ENCODE measurements at places on chromosomes 4 and X.

GRCh38 chrX:119429471-119429870, 30.3 kb downstream of the SLC25A43 start:
- no peak overlapping the region for H3K27ac ChIP-seq
- H3K36me3 ChIP-seq, result no peaks in the 10 kb centered on the region
- no peaks in the 10 kb centered on the region for H3K27me3 ChIP-seq
- no peak for DNase-seq
- no peak overlapping the region for H3K4me3 ChIP-seq

- DNase-seq, result no peak
- H3K27ac ChIP-seq, result no peak overlapping the region
Observed at GRCh38 chr4:175450446-175450845, 361.6 kb downstream of the GPM6A start.

DNA sequence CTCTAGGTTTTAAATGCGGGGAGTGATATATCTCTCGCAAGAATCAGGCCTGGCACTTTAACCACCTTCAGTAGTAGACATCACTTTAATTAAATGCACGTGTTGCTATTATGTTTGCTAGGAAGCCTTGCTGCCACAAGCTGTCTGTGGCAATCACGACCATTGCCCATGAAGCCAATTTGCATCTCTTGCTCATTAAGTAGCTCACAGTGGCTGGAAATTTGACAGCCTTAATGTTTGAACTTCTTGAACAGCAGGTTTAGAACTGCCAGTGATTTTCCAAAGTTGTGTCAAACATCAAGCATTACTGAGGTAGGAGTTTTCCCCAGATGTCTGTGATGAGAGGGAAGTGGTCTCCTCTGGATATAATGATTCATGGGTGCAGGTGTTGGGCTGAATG, 642.3 kb upstream of the CPEB2 start:
- H3K4me1 ChIP-seq, result no peaks in the 10 kb centered on the region
- H3K27ac ChIP-seq, result no peak overlapping the region

DNA sequence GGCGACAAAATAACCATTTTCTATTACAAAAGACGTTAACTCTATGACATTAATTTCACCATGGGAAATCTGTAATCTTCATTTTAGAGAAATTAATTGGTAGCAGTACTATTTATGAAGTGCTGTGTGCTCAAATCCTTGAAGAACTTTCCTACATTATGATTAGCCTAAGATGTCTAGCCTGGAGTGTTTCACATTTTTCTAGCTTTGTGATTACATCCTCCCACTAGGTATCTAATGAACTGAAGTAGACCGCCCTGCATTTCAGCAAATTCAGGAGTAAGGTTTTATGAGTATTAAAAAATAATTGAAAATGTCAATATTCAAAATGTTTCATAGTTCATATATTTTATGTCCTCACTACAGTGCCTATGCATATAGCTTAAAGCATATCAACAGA, 713.1 kb downstream of the CCSER1 start:
- H3K27ac ChIP-seq, result no peak overlapping the region
- no peak for DNase-seq
- no peaks in the 10 kb centered on the region for H3K36me3 ChIP-seq
- no peaks in the 10 kb centered on the region for H3K4me1 ChIP-seq

DNA sequence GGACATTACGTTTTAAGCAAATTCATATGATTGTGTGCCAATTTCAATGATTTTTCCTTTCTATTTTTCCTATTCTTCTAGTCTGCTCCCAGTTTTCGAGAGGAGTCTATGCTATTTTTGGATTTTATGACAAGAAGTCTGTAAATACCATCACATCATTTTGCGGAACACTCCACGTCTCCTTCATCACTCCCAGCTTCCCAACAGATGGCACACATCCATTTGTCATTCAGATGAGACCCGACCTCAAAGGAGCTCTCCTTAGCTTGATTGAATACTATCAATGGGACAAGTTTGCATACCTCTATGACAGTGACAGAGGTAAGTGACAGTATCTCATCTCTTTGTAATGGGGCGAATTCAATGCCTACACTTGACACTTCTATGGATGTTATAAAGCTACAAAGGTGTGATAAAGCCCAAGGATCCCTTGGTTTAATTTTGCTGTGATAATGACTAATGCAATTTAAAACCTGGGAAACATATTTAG, 83.0 kb downstream of the GRIA2 start:
- no peak for DNase-seq
- no peak overlapping the region for H3K27ac ChIP-seq
- H3K36me3 ChIP-seq, result no peaks in the 10 kb centered on the region
- no peaks in the 10 kb centered on the region for H3K27me3 ChIP-seq

GRCh38 chr4:42066402-42066801, 76.1 kb downstream of the SLC30A9 start:
- no peak overlapping the region for H3K4me3 ChIP-seq
- no peak overlapping the region for H3K27ac ChIP-seq
- no peak for DNase-seq
- H3K36me3 ChIP-seq, result peaks cover 5% of the 10 kb centered on the region
- no peaks in the 10 kb centered on the region for H3K4me1 ChIP-seq

Measured in esophagus squamous epithelium (tissue), 5 donors.